Sigmoid colon (tissue), 7 donors: ENCODE measurements at places on chromosomes 3 and 15. TPM values are rescaled to one million over a fixed set of nuclear protein-coding genes. Genes with fewer than 3 reads are reported as not detected.

The SLCO2A1 gene
- 3.2 TPM for polyA plus RNA-seq

- DNase-seq, result no peak
These were observed 5.2 kb downstream of the FOXB1 start for GRCh38 chr15:60009124-60009960.

- no peak for DNase-seq
These were observed 64.1 kb downstream of the CCR1 start for GRCh38 chr3:46143951-46144473.

The GXYLT2 gene
- 12.0 TPM for polyA plus RNA-seq
